Astrocyte (in vitro differentiated cells and primary cell): ENCODE measurements at places on chromosomes 5 and 9. TPM values are rescaled to one million over a fixed set of nuclear protein-coding genes. Genes with fewer than 3 reads are reported as not detected.

The RNF208 gene
- total RNA-seq, result 4.3 and 4.9 TPM in 2 replicates

The BSPRY gene
- 0.27 TPM in 1 of 2 replicates, not detected in the other for total RNA-seq

- no peak overlapping the region for H3K27ac ChIP-seq
- H3K4me1 ChIP-seq, result no peaks in the 10 kb centered on the region
- DNase-seq, result no peak
- H3K27me3 ChIP-seq, result no peaks in the 10 kb centered on the region
Observed at GRCh38 chr5:18491349-18491748, 857.1 kb downstream of the TAF11L14 start.

DNA sequence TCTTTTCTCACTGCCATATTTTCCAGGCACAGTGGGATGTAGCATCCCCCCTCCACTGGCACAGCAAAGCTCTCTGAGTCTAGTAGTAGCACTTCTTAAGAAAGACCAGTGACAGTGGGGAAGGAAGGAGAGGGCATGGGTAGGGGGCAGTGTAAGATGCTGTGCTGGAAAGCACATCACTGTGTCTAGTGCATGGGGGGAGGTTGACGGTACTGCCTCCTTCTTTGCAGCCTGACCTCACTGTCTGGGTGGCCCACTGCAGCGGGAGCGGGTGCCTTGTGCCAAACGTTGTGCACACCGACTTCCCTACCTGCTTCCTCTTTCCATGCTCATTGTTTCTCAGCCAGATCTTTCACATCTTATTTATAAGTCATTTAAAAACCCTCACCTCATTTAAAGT is 91.8 kb downstream of the PDE8B start:
- no peak overlapping the region for H3K27ac ChIP-seq
- peaks cover 4% of the 10 kb centered on the region for H3K27me3 ChIP-seq
- no peak for DNase-seq
- no peaks in the 10 kb centered on the region for H3K4me1 ChIP-seq

DNA sequence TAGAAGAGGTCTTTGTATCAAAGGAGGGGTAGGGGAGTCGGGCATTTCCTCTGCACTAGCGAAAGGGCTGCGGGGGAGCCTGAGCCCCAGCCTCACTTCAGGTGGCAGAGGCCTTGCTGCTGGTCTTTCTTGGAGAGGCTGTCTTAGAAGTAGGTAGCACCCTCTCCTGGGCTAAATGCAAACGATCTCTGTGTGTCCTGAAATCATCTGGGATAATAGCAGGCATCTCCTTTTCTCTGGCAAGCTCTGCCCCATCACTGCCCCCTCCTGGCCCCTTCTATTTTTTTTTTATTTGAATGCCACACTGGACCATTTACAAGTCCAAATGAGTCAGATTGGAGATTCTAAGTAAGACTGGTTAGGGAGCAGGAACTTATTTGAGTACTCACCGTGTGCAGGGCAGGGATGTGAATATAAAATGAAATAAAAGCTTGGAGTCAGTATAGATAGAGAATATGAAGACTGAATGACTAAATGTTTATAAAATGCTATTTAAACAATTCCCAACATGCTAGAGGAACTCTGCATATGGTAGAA is 137.1 kb downstream of the FGF1 start:
- DNase-seq, result peak; percentile 87
- H3K4me3 ChIP-seq, result no peak overlapping the region
- no peaks in the 10 kb centered on the region for H3K27me3 ChIP-seq
- H3K27ac ChIP-seq, result no peak overlapping the region
- no peaks in the 10 kb centered on the region for H3K36me3 ChIP-seq
- peaks cover 28% of the 10 kb centered on the region for H3K4me1 ChIP-seq

The S100Z gene
- not detected in 2 replicates for total RNA-seq

The ZDHHC21 gene
- total RNA-seq, result 9.8 and 10.2 TPM in 2 replicates

- no peaks in the 10 kb centered on the region for H3K27me3 ChIP-seq
- no peak overlapping the region for H3K4me3 ChIP-seq
- peaks cover 60% of the 10 kb centered on the region for H3K36me3 ChIP-seq
- DNase-seq, result no peak
- H3K27ac ChIP-seq, result no peak overlapping the region
- H3K4me1 ChIP-seq, result peaks cover 11% of the 10 kb centered on the region
Observed at GRCh38 chr9:113181165-113181564, 30.4 kb downstream of the SLC31A2 start.

- DNase-seq, result no peak
- peaks cover 3% of the 10 kb centered on the region for H3K36me3 ChIP-seq
Observed at GRCh38 chr9:137457406-137458193, 1.5 kb downstream of the NSMF start.

The RANBP17 gene
- 15.9 and 16.2 TPM in 2 replicates for total RNA-seq

The JAKMIP2 gene
- 15.1 and 19.3 TPM in 2 replicates for total RNA-seq

DNA sequence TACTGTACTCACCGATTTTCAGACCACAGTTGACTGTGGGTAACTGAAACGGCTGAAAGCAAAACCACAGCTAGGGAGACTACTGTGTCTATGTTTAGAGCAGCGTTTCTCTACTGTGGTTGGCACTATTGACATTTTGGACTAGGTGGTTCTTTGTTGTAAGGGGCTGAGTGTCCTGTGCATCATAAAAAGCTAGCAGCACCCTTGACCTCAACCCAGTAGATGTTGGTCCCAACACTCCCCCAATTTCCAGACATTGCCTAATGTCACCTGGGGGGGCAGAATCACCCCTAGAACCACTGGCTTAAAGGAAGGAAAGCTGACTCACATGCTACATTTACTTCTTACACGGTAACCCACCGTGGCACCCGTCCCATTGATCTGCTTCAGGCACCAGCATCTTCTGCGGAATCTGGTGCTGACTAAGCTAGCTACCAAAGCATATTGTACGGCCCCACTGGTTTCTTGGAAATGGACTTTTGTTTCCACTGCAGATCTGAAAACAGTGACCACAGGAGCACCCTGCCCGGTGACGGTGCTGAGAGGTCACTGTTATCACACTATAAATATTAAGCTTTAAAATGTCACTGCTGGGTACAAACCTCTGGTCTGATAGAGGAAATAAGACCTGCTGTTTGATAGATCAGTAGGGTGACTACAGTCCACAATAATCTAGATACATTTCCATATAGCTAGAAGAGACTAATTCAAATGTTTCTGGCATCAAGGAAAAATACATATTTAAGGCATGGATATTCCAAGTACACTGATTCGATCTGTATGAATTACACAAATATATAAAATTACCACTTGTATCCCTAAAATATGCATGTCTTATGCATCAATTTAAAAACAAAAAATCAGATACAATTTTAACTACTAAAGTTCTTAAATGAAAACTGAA is 151.4 kb downstream of the HSD17B3 start:
- peaks cover 16% of the 10 kb centered on the region for H3K27me3 ChIP-seq
- H3K4me3 ChIP-seq, result no peak overlapping the region
- peak; percentile 12 for DNase-seq
- no peaks in the 10 kb centered on the region for H3K36me3 ChIP-seq
- no peak overlapping the region for H3K27ac ChIP-seq

DNA sequence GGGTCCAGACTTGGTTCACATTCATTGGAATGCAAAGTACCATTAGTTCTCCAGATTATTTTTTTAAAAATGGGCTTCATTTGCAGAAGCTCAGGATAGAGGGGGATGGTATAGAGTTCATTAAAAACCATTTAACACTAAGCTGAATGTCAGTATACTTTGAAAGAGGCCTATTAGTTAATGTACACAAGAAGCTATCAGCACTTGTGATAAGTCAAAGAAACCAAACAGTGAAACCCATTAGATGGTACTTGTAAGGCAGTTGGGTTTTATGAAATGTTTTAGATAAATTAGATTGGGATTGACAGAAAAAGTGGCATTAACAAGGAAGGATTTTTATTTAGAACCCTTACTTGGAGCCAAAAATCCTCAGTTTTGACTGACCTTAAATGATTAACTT is 229.2 kb upstream of the MPDZ start:
- no peak overlapping the region for H3K27ac ChIP-seq
- no peak overlapping the region for H3K4me3 ChIP-seq
- no peaks in the 10 kb centered on the region for H3K4me1 ChIP-seq
- no peaks in the 10 kb centered on the region for H3K36me3 ChIP-seq

DNA sequence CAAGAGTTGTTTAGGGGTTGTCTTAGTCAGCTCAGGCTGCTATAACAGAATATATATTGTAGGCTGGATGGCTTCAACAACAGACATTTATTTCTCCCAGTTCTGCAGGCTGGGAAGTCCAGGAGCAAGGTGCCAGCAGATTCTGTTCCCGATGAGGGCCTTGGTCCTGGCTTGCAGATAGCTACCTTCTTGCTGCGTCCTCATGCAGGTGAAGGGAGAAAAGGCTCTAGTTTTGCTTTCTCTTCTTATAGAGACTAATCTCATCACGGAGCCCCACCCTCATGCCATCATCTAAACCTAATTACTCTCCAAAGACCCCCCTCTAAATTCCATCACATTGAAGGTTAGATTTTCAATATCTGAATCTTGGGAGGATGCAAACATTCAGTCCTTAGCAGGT is 246.0 kb upstream of the ANKRD55 start:
- no peak overlapping the region for H3K27ac ChIP-seq
- H3K27me3 ChIP-seq, result no peaks in the 10 kb centered on the region
- H3K36me3 ChIP-seq, result no peaks in the 10 kb centered on the region
- H3K4me3 ChIP-seq, result no peak overlapping the region
- no peak for DNase-seq

DNA sequence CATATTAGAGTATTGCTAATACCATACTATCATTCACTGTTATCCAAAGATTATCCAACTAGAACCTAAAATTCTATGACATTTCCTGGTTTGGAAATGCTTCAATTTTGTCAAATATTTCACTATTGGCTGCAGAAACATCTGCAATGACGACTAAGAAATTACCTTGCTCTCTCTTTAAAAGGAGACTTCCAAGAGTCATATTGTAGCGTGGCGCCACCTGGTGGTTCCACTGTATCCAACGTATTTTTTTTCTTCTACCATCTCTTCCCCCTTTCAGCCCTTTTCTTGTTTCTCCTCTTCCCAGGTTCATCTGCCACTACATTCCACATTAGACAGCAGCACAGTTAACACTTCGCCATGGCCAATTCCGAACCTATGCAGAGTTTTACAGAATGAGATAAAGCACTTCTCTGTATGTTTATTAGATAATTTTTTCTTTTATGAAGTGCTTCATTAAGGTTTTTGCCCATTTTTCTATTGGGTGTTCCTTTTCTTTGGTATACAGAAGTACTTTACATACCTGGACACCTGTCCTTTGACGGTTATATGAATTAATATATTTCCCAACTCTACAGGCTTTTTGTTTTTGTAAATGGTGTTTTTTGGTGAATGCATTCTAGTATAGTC is 153.5 kb downstream of the CDC42SE2 start:
- no peaks in the 10 kb centered on the region for H3K4me1 ChIP-seq
- H3K36me3 ChIP-seq, result no peaks in the 10 kb centered on the region
- peak; percentile 44 for DNase-seq
- H3K27ac ChIP-seq, result no peak overlapping the region
- no peak overlapping the region for H3K4me3 ChIP-seq

The TRPM3 gene
- total RNA-seq, result 0.14 and 0.22 TPM in 2 replicates

The UAP1L1 gene
- 4.0 and 4.7 TPM in 2 replicates for total RNA-seq

GRCh38 chr5:10655161-10655971 is 91.5 kb downstream of the ANKRD33B start:
- H3K4me1 ChIP-seq, result peaks cover 3% of the 10 kb centered on the region
- no peaks in the 10 kb centered on the region for H3K36me3 ChIP-seq
- no peak overlapping the region for H3K27ac ChIP-seq
- DNase-seq, result peak; percentile 61
- no peaks in the 10 kb centered on the region for H3K27me3 ChIP-seq
- no peak overlapping the region for H3K4me3 ChIP-seq

DNA sequence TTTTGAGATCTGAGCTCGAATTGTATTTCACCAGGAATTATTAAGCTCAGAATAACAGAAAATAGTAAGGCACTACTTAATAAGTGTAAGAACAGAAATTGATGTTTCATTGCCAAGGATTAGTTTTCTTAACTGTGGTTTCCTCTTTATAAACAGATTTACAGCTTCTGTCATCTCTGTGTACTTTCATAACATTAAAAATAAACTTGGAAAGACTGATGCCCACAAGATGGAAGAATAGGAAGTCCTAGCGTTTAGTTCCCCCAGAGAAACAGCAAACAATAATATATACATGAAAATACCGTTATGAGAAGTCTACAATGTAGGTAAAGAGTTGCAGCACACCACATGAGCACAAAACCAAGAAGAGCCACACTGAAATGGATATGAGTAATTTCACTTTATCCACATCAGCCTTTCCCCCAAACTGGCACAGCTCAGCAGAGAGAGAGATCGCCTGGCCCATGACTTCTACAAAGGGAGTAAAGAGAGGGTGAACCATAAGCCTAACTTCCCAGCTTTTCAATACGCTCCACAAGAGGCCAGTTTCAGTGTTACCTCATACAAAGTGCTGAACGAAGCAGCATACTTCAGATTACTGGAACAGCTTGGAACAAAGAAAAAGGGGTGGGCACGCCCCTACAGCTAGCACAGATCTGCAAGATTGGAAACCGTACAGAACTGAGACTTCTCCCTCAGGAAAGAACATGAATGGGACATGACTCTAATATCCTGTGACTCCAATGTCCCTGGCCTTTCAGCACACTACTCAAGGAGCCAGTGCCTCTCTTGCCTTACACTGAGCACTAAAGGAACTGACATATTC is 75.4 kb downstream of the EMB start:
- H3K4me1 ChIP-seq, result no peaks in the 10 kb centered on the region
- DNase-seq, result no peak
- H3K27ac ChIP-seq, result no peak overlapping the region
- H3K36me3 ChIP-seq, result no peaks in the 10 kb centered on the region
- H3K27me3 ChIP-seq, result no peaks in the 10 kb centered on the region

- peaks cover 8% of the 10 kb centered on the region for H3K4me1 ChIP-seq
- DNase-seq, result no peak
- no peak overlapping the region for H3K4me3 ChIP-seq
- H3K27ac ChIP-seq, result no peak overlapping the region
- no peaks in the 10 kb centered on the region for H3K36me3 ChIP-seq
- H3K27me3 ChIP-seq, result no peaks in the 10 kb centered on the region
Observed at GRCh38 chr5:149474198-149474597, 77.0 kb downstream of the CSNK1A1 start.

GRCh38 chr5:111211341-111211740 is 12.8 kb upstream of the CAMK4 start:
- H3K27ac ChIP-seq, result no peak overlapping the region
- H3K27me3 ChIP-seq, result no peaks in the 10 kb centered on the region
- DNase-seq, result no peak
- H3K4me1 ChIP-seq, result no peaks in the 10 kb centered on the region
- H3K4me3 ChIP-seq, result no peak overlapping the region

- no peak overlapping the region for H3K4me3 ChIP-seq
- H3K4me1 ChIP-seq, result peaks cover 3% of the 10 kb centered on the region
- no peak overlapping the region for H3K27ac ChIP-seq
- H3K36me3 ChIP-seq, result no peaks in the 10 kb centered on the region
- peaks cover 91% of the 10 kb centered on the region for H3K27me3 ChIP-seq
- DNase-seq, result no peak
Observed at GRCh38 chr9:93951655-93952118, 3.5 kb downstream of the BARX1 start.

The STING1 gene
- total RNA-seq, result 1.8 and 3.3 TPM in 2 replicates

The TMEM215 gene
- 1.4 and 3.0 TPM in 2 replicates for total RNA-seq

DNA sequence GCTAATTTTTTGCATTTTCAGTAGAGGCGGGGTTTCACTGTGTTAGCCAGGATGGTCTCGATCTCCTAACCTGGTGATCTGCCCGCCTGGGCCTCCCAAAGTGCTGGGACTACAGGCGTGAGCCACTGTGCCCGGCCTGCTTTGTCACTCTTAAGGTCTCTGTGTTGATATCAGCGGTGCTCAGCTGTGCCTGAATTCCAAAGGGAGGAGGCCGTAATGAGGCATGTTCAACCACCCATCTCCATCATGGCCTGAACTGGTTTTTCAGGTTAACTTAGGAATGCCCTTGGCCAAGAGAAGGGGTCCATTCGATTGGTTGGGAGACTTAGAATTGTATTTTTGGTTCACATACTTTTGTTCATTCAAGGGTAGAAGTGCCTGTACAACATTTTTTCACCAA is 22.0 kb downstream of the HSD17B3 start:
- H3K36me3 ChIP-seq, result no peaks in the 10 kb centered on the region
- H3K27ac ChIP-seq, result no peak overlapping the region
- no peak for DNase-seq
- H3K27me3 ChIP-seq, result no peaks in the 10 kb centered on the region
- no peaks in the 10 kb centered on the region for H3K4me1 ChIP-seq
- no peak overlapping the region for H3K4me3 ChIP-seq
